ENCODE measurements at places on chromosomes 6 and 20. TPM values are rescaled to one million over a fixed set of nuclear protein-coding genes. Genes with fewer than 3 reads are reported as not detected.

Gene ABHD16B
- not detected for total RNA-seq

- no peaks in the 10 kb centered on the region for H3K36me3 ChIP-seq
- H3K4me1 ChIP-seq = peaks cover 20% of the 10 kb centered on the region
- peak overlapping the region; percentile 56 for H3K4me3 ChIP-seq
- no peak for DNase-seq
- peaks cover 36% of the 10 kb centered on the region for H3K27me3 ChIP-seq
- no peak overlapping the region for H3K27ac ChIP-seq
Observed at GRCh38 chr6:136920671-136921380, 1.3 kb upstream of the SLC35D3 start.

DNA sequence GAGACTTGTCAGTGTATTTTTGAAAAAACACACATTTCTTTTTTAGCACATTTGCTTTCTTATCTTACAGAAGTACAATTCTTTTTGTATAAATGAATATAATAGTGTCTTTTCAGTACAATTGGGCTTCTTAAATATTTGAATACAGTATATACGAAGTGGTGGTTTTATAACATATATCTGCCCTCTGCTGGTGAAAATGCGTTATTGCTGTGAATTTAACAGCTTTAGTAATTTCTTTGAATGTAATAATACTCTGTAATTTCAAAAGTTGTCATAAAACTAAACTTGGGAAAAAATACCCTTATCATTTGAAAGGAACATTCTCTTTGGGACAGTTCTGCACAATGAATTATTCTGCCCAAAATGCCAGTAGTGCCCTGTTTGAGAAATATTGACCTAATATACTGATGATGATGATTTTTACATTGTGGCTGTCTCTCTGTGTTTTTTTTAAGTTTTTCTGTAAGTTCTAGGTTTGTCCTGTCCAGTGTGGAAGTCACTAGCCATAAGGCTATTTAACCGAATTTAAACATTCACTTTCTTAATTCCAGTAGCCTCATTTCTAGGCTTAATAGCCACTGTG is 19.0 kb downstream of the SMAP1 start:
- H3K27me3 ChIP-seq = no peaks in the 10 kb centered on the region
- no peaks in the 10 kb centered on the region for H3K4me1 ChIP-seq
- no peak overlapping the region for H3K4me3 ChIP-seq
- no peak overlapping the region for H3K27ac ChIP-seq
- no peak for DNase-seq

GRCh38 chr20:2752567-2753460 is 47.6 kb downstream of the CPXM1 start:
- no peak for DNase-seq
- peak overlapping the region; percentile 23 for H3K4me3 ChIP-seq
- peaks cover 64% of the 10 kb centered on the region for H3K27me3 ChIP-seq
